ENCODE measurements at places on chromosomes 7 and 10.

GRCh38 chr10:14659626-14660196 is 115.0 kb downstream of the FAM107B start:
- no peak for DNase-seq

DNA sequence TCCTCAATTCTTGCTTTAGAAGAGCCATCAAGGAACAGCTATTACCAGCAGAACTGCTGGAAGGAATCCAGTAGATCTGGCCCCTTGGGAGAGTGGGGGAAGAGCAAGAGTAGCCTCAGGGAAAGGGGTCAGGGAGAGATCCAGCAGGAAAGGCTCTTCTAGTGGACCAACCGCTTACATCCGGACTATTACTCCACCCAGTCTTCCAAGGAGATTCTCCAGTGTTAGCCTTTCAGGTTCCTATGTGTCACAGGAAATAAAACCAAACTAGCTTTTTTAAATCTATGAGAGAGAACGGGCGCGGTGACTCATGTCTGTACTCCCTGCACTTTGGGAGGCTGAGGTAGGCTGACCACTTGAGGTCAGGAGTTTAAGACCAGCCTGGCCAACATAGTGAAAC is 34.3 kb downstream of the TET1 start:
- no peak for DNase-seq

- no peak for DNase-seq
Measured at GRCh38 chr10:30415593-30415992, 18.4 kb upstream of the MAP3K8 start.

DNA sequence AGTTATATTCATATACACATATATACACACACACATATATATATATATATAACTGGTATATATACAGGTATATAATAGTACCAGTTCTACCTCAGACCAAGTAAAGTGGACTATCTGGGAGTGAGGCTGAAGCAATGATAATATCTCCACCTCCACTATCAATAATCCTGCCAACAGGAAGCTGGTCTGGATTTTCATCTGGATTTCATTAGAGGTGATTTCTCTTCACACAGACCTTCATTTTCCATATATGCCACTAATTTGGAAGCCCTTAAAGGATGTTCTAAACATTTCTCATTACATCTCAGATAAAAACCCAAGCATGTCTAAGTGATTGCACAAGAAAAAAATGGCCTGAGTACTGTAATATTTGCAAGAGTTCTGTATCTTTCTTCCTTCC is 1.7 kb upstream of the SLC35B4 start:
- DNase-seq: no peak

DNA sequence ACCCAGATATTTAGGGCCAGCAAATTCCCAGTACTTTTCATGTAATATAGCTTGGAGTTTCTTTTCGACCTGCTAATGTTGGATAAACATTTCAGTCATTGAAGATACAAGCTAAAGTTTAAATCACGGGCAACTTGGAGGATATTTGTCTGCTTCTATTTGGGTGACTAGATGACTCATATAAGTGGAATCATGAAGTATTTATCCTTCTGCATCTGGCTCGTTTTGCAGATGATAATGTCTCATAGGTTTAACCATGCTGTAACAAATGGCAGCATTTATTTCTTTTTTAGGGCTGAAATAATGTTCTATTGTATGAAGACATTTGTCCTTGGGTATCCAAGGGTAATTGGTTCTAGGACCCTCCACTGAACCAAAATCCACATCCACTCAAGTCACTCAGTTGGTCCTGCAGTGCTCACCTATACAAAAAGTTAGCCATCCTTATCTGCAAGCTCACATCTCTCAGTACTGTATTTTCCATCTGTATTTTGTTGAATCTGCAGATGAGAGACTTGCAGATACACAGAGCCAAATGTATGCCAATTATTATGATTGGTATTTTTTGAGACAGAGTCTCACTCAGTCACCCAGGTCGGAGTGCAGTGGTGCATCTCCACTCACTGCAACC is 187.2 kb upstream of the CSTF2T start:
- DNase-seq: no peak

DNA sequence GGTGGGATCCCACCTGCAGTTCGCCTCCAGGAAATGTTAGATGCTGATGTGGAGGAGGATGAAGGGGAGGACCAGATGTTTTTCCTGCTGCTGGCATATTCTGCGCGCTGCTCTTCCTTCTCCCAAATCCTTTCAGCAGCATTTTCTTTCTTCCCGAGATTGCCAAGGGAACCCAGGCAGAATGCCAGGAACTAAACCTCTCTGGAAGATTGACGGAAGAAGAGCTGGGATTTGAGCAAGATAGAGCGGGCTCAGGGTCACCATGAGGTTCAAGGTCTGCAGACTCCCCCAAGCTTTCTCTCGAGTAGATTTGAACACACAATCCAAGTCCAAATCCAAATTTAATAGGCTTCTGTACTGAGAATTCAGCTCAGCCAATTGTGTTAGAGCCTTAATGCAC is 345.2 kb upstream of the C7orf33 start:
- DNase-seq: no peak

DNA sequence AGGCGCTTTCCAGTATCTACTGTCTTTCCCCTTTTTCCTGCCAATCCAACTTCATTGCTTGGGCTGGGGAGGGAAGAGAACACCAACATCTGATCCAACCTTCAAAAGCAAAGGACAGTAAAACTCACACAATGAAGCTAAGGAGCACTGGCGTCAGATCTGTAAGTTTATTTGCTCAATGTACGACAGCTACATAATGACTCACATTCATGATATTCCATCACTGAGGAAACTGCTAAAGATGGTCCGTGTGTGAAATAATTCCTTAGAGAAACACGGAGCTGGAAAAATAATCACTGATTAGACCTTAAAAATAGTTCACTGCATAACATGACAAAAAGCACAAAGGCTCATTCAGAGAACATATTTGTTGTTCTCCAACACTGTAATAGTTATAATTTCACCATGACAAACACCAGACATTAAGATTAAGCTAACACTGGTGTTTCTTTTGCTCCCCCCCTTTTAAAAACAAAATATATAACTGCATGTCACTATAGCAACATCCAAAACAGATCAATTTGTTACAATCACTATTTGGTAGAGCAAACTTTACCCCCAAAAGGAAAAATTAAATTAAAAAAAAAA is 24.3 kb downstream of the HSPB1 start:
- no peak for DNase-seq

DNA sequence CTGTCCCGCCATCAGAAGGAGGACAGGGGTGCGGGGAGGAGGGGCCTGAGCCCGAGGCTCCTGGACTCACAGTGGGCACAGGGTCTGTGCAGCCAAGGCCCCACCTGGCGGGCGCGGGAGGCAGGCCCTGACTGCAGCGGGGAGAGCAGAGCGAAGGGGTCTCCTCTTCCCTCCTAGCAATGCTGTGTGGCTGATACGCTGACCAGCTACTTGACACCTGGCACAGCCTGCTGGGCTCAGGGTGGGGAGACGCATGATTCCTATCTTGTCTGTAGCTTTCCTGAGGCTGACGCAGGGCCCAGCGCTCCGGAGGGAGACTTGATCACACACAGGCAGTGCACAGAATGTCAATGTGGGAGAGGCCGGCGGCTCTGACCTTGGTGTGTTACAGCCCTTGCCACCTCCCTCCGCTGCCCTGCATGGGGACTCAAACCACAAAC is 174.9 kb downstream of the ELFN1 start:
- DNase-seq: no peak

- DNase-seq: no peak
Measured at GRCh38 chr10:106619346-106619745, 545.2 kb downstream of the SORCS1 start.

GRCh38 chr7:14691597-14692203 is 210.9 kb downstream of the DGKB start:
- DNase-seq: peak; percentile 28

- DNase-seq: no peak
Measured at GRCh38 chr7:37352974-37353948, 95.4 kb downstream of the ELMO1 start.

- no peak for DNase-seq
Measured at GRCh38 chr7:144516729-144517525, 113.4 kb upstream of the NOBOX start.

DNA sequence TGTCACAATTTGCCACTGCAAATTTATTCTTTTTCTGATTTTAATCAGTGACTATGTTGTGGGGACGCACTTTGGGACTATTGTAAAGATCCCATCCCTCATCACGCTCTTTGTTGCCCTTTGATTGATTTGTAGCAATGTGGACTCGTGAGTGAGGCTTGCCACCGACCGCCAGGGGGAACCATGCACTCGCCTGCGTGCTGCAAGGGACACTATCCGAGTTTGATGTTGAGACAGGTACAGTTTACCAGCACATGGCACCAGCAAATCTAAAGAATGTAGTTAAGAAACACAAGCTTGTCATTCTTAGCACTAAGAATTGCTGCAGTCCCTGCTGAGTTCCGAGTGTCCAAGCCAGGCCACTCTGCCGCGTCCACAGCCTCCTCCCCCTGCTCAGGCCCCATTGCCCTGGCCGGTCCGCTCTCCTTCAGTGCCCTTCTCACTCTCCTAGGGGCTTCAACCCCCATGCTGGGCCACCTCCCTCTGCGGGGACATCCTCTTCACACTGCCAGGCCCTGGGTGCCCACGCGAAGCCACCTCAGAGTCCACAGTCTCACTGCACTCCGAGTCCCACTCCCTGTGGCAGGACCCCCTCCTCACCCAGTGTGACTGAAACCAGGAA is 2.0 kb upstream of the SFTPA2 start:
- peak; percentile 35 for DNase-seq

DNA sequence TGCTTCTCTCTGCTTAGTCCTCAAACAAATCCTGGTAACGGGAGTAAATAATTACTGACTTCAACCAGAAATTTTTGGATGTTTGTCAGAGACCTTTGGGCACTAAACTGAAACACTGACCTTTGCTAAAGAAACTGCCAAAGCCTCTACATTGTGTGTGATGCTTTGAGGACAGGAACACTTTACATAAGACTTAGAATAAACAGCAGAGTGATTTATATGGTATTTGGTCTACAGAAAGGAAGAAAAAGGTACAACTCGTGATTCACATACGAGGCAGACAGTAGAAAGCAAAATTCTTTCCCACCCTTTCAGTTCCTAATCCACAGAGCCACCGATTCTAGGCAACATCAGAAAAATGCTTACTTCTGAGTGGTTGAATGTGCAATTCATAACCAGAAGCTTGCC is 59.8 kb downstream of the SLC16A12 start:
- DNase-seq: no peak

DNA sequence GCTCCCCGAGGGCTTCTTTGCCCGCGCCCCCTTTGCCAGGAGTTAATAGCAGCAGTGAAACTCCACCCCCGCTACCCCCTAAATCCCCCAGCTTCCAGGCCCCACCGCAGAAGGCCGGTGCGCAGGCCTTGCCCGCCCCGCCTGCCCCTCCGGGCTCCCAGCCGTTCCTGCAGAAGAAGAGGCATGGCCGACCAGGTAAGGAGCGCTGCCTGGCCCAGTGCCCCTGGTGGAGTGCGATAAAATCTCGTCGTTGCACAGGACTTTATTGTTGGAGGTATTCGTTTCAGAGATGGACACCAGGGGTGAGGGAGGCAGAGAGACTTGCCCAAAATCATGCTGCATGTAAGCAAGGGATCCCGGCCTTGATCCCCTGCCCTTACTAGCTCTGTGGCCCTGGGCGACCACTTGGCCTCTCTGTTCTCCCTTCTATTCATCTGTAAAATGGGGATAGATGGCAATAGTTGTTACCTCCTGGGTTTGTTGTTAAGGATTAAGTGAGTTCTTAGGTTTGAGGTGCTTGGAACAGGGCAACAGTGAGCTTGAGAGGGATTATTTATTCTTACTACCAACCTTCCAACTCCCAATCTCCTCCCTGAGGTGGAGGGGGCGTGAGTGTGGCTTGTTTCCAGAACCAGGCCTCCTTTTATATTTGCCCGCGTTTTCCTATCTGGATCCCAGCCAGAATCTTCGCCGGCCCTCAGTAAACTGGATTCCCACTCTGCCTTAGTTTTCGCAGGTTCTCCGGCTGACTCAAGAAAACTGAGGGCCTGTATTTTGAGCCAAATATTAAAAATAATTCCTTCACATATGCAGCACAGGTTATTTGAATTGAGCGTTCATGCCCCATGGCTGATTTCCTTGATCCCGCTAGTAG is 78.3 kb downstream of the WIPF3 start:
- no peak for DNase-seq

DNA sequence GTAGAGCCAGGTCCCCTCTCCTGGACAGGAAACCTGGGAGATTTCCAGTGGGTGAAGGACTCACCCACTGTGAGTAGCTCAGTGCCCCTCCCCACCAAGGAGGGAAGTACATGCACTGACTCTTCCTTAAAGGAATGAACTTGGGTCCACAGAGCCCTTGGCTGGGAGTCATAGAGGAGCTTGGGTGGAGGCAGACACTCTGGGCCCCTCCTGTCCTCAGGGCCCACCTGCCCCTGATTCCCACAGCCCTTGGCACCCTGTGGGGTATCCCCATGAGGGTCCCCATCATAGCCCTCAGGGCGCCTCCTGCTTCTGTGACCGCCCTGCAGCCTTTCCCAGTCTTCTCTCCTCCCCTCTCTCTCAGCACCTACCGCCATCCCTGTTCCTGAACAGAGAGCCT is 3.7 kb downstream of the EN2 start:
- DNase-seq: no peak

GRCh38 chr10:93475871-93476270 is 6.3 kb downstream of the MYOF start:
- no peak for DNase-seq
